ENCODE measurements at places on chromosomes 7 and 10.

GRCh38 chr10:113169853-113170460 lies 219.9 kb downstream of the TCF7L2 start:
- no peak for DNase-seq

DNA sequence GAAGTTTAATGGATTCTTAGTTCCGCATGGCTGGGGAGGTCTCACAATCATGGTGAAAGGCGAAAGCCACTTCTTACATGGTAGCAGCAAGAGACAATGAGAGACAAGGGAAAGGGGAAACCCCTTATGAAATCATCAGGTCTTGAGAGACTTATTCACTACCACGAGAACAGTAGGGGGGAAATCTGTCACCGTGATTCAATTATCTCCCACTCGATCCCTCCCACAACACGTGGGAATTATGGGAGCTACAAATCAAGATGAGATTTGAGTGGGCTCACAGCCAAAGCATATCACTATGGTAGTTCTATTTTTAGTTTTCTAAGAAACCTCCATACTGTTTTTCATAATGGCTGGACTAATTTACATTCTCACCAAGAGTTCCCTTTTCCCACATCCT lies 36.7 kb downstream of the SPAM1 start:
- no peak for DNase-seq

DNA sequence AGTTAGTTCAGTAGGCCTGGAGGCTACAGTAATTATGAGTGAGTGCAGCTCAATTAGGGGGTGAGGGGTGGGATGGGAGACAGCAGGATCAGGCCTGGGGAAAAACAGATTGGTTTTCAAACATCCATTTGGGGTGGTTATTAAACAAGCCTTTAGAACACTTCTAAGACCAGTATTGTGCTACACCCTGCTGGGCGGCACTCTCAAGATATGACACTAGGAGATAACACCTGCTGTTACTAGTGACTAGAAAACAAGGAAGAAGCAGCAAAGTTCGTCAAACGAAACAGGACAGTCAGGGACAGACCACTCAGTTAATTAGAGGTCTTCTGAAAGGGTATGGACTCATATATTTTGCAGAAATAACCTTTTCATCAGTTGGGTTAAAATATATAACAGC lies 353.6 kb downstream of the PTEN start:
- DNase-seq, result no peak

- no peak for DNase-seq
These were observed 67.8 kb downstream of the TBX20 start for GRCh38 chr7:35185908-35186731.

GRCh38 chr10:43078986-43079273 lies 2.1 kb downstream of the RET start:
- no peak for DNase-seq

DNA sequence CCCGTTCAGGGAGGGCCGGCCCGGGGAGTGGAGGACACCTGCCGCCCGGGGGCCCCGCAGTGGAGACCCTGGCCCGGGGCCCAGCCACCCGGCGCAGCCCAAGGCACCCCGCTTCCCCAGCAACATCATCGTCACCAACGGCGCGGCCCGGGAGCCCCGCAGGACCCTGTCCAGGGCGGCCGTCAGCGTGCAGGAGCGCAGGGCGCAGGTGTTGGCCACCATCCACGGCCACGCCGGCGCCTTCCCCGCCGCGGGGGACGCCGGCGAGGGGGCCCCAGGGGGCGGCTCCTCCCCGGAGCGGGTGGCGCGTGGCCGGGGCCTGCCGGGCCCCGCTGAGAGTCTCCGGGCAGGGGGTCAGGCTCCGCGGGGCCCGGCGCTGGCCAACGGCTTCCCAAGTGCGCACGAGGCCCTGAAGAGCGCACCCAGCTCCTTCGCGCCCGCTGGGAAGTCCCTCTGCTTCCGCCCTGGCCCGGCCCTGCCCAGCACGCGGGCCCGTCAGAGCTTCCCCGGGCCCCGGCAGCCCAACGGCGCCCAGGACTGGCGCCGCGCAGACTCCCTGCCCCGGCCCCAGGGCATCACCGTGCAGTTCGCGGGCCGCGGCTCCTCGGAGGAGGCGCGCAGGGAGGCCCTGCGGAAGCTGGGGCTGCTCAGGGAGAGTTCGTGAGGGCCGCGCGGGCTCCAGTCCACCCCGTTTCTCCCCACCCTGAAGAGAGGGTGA lies 46.7 kb downstream of the PROSER2 start:
- DNase-seq, result no peak

- DNase-seq, result no peak
These were observed 327.3 kb upstream of the NRP1 start for GRCh38 chr10:33661580-33662336.

GRCh38 chr7:131371411-131371810 lies 43.7 kb downstream of the MKLN1 start:
- no peak for DNase-seq

DNA sequence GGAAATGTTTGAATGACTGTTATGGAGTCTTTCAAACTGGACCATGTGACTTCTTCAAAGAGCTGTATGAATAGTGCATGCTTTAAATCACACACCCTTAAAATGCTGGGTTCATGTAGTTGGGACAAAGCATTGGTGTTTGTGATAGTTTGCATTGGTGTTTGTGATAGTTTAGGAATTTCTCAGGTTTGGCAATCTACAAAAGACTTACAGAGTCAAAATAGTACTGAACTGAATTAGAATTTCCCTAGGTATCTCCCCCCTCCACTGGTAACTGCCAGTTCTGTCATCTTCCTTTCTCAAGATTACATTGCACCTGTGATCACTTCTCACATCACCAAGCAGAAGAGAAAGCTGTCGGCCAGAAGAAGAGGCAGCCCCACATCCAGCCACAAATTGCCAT lies 261.1 kb downstream of the GATA3 start:
- no peak for DNase-seq

DNA sequence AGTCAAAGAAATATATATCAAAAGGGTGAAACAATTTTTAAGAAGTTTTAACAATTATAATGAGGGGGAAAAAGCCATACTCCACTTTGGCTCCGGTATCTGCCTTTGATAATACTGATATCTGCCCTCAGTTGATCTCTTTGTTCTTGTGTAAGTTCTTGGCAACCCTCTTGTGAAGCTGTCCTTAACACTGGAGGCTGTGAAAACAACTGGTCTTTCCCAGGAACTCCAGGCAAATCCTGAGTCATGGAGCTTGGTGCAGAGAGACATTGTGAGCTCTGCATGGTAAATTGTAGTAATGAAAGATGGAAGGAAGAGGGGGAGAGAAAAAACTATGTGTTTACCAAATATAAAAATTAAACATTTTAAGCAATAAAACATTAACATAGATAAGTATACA lies 11.9 kb upstream of the ERVW-1 start:
- no peak for DNase-seq

- DNase-seq, result no peak
These were observed 145.1 kb upstream of the MKLN1 start for GRCh38 chr7:131182446-131183058.

GRCh38 chr10:94042001-94042833 lies 48.5 kb downstream of the PLCE1 start:
- no peak for DNase-seq

DNA sequence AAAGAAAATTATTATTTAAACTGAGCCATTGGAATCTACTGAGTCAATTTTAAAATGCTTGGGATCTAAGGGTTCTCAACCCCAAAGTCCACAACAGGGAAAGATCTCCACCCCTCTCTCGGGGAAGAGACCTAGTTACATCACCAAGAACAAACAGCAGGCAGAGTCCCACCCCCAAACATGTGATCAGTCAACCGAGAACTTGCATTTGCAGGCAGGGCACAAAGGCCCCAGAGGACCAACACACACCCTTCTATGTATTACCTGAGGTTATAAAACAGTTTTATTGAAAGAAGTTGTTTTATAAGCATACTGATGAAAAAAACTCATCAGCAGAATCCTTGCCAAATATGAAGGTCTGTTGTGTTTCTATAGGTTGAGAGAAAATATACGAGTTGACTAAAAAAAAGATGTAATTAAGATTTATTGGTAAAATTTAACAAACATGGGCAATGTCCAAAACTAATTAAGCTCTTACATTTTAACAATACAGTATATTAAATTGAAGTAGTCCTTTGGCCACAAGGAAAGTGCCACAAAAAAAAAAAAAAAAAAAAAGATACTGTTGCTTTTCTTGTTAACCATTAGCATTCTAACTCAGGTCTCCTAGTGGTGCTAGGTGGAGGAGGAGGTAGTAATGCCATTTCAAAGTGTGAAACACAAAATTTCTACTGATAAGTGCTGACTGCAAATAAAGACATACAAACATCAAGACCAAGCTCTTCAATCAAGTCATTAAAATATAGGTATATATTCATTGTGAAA lies 975 bp upstream of the USP54 start:
- no peak for DNase-seq

GRCh38 chr10:35386594-35387174 lies 50.4 kb downstream of the CCNY start:
- no peak for DNase-seq

DNA sequence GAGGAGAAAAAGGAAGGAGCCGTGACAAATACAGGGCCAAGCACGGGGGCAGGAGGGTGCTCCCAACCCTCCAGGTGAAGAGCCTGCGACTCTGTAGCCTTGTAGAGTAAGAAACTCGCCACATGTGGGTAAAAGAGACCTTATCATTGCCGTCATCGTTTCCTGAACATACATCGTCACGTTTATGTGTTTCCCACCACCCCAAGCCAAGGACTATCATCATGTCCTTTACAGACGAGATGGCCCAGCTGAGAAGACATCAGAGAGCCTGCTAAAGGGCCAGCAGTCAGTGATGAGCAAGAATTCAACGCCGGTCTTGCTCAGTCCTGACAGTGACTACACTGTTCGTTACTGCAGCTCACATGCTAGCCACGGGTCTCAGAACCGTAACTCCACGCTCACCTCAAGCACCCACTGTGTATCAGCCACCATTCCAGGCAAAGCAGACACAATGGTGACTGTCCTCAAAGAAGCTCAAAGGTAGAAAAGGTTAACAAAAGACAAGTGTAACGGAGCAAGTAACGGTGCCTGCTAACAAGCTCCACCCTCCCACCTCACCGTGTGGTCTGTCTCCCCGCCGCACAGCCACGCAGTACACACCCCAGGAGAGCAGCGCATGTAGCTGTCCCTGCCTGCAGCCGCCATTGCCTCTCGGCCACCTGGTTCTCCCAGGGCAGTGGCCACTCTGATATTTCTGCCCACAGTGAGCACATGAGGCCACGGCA lies 147.8 kb downstream of the MAD1L1 start:
- no peak for DNase-seq

DNA sequence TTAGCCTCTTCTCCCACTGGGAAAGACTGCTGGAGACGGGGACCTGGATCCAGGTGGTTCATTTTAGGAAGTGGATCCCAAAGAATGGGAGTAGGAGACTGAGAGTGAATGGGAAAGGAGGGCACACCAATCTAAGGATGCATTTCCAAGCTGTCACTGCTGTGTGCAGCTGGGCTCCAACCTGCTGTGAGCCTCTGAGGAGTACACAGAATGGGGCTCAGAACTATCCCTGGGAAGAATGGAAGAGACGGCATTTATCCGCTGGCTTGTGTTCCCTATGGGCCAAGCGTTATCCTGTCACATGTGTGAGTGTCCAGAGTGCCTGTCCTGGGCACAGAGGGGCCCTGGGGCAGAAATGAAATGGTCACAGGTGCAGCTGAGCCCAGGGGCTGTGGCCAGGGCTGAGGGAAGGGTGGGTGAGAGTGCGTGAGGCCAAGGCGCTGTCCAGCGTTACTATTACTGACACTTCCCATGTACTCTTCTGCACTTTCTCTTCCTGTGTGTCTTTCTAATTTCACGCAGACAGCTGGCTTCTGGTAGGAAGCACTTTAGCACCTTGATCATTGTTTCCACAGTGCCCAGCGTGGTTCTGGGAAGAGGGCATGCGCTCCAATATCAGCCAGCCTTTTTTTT lies 35.4 kb upstream of the PODXL start:
- no peak for DNase-seq

GRCh38 chr10:117140525-117140902 lies 2.4 kb upstream of the VAX1 start:
- DNase-seq, result no peak
